ENCODE measurements at places on chromosomes 3 and 15.
A peak's percentile ranks its signal among the peaks of the same experiment; 100 is the strongest.

DNA sequence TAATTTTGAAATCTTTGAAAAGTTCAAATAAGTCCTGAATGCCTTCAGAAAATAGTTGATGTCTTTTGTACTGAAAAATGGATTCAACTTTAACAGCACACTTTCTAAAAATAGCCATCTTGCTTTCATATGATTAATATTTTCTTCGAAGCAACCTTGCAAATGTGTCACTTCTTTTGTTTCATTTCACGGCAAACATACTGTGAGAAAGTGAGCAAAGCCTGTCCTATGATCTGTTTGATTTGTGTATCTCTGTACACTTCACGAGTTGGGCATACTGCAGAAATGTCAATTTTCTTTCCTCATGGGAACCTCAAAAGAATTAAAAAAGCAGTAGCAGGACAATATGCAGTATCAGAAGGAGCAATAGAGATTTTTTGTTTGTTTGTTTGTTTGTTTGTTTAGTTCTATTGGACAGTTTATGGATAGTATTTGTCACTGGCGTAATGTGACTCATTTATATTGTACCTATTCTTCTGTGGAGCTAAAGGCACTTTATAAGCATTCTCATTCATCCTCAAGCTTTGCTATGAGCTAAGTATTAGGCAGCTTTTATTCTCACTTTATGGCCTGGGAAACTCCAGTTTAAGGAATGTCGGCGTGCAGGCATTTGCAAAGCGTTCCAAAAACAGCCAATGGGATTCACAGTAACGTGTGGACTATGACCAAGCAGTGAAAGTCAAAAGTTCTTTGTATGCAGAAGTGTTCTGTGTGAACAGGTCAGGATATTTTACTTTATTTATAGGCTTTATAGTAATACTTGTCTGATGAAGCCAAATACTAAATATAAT lies 572.0 kb downstream of the NAALADL2 start:
- peak; percentile 51 for DNase-seq

- no peak for DNase-seq
These were observed 80.8 kb downstream of the SLC49A4 start for GRCh38 chr3:122875547-122876127.

- DNase-seq = no peak
These were observed 5.4 kb upstream of the ACAN start for GRCh38 chr15:88797663-88798339.

DNA sequence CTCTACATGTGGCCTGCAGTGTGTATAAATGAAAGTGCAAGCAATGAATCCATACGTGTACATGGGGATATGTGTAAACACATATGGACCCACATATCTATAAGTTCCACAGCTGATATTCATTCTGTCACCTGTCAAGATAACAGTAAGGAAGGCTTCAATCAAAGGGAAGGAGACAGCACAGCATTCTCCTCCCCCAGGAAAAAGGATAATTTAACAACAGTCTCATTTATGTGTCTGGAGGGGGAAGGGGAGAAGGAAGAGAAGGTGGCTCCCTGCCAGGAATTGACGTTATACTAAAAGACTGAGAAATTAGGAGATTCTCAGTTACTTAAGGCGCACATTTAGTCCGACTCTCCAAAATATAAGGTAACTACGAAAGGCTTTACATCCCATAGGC lies 345.9 kb downstream of the FOXP1 start:
- no peak for DNase-seq

DNA sequence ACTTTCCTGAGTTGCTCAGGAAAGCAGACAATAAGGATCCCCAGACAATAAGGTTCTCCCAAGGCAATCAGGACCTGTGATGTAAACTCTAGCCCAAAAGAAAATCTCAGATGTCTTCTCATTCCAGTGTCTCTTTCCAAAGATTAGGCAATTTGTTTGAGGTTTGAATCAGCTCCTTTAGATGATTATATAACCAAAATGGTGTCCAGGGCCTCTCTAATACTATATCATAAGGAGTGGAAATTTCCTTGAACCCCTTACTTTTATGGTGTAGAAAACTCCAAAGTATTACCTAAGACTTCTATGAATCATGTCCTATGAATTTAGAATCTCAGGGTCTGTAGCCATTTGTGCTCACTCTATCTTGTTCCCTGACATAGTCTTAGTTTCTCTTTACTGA lies 65.9 kb downstream of the GPR176 start:
- DNase-seq = peak; percentile 50

DNA sequence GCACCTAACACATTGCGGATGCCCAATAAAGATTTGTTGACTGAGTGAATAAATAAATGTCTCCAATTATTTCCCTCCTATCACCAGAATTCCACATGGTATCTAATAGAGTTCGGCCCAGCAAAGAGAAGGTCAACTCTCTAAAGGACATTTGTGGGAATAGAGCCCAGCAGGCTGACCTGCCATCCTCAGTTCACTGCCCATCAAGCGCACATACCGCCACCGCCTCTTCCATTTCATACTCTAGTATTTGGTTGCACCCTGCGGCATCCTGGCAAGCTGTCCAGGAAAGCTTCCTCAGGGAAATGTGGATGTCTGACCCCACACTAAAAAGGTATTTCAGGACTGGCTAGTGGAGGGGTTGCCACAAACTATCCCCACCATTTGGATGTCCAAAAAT lies 29.8 kb upstream of the DLG1 start:
- DNase-seq = no peak

DNA sequence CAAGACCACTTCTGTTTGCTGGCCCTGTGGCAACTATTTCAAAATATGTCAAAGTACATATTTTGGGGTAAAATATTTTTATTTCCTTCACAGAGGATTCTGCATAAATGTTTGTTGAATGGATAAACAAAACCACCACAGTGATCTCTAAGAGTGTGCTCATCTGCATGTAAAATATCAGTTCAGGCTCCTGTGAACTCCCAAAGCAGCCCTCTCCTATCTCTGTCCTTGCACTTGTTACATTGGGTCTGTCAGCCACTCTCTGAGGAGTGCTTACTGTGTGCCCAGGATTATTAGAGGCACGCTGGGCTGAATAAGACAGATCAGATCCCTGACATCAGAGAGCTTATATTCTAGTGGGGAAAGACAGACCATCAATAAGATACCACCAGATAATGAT lies 27.1 kb downstream of the IQCH start:
- no peak for DNase-seq

- no peak for DNase-seq
These were observed 247.8 kb upstream of the MCTP2 start for GRCh38 chr15:93983526-93983925.

GRCh38 chr3:53794597-53794996 lies 51.6 kb downstream of the CHDH start:
- DNase-seq = peak; percentile 15

- DNase-seq = peak; percentile 96
These were observed 17.3 kb downstream of the KPNA1 start for GRCh38 chr3:122497425-122497824.

DNA sequence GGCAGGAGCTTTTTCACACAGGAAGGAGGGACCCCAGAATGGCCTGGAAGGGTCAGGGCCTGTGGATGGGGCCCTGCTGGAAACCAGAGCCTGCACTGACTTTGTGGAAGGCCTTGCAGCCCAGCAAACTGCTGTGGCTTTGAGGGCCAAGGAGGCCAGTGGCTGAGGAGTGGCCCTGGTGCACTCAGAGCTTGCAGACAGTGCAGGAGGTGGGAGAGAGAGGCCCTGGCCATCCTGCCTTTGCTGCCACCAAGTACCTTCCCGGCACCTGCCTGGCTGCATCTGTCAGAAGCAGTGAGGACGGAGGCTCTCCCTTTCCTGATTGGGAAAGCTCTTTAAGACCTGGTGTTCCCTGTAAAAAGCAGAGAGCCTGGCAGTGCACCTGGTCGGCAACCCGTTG lies 6.4 kb downstream of the PSTPIP1 start:
- no peak for DNase-seq

Data from M059J (cell line).